GM13976 (cell line): ENCODE measurements at places on chromosomes 2 and 18.

DNA sequence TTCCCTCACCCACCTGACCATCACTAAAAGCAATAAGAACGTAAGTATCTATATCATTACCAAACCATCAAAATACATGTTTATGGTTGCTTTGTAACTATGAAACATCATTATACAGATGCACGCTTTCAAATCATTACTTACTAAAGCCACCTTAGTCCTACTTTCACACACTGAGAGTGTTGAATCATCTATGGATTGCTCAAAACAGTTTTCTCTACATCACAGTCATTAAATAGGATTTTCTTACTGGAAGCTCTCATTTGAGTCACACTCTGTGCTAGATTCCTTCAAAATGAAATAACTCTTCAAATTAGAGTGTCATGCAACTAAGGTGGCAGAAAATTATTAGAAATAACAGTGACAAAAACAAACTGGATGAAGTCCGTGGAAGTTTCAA lies 878.4 kb downstream of the CPS1 start:
- DNase-seq: no peak

GRCh38 chr18:73646196-73646595 lies 501.4 kb downstream of the FBXO15 start:
- DNase-seq: no peak

- DNase-seq: no peak
These were observed 121.8 kb downstream of the MTX2 start for GRCh38 chr2:176391148-176391419.

DNA sequence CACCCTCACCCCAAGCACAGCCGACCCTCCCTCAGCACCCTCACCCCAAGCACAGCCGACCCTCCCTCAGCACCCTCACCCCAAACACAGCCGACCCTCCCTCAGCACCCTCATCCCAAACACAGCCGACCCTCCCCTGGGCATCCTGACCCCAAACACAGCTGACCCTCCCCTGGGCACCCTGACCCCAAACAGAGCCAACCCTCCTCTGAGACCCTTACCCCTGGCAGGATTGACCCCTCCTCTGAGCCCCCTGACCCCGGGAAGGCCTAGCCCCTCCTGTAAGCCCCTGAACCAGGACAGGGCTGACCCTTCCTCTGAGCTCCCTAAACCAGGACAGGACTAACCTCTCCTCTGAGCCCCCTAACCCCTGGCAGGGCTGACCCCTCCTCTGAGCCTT lies 84.4 kb upstream of the RAB6C start:
- DNase-seq: no peak

- no peak for DNase-seq
These were observed 51.0 kb upstream of the ACVR1 start for GRCh38 chr2:157927155-157927554.
